ENCODE measurements at places on chromosomes 6 and 20.

- no peak for DNase-seq
Measured at GRCh38 chr6:142118925-142119324, 13.8 kb upstream of the GJE1 start.

DNA sequence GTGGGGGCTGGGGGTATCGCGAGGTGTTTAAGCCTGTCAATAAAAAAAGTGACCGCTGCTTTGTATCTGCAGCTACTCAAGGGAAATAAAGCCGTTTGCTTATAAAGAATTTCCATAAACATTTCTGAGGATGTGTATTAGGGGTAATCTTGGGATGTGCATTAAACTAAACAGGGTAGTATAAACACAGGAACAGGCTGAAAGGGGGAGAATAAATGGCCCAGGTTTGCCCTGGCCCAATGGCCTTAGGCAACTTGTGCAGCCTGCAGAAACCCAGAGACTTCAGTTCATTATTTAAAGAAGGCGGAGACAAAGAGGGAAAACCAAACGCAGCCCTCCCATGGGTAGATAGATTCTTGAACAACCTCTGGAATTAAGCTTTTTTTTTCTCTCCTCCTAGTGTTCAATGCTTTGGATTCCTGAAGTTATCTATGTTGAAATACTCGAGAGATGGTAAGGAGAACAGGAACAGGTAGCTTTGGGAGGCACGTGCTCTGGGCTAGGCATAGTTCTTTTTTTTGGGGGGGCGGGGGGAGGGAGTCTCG lies 35.6 kb upstream of the SALL4 start:
- DNase-seq = no peak

- no peak for DNase-seq
Measured at GRCh38 chr6:31572041-31572911, at the start of gene LTA. Gene LTA (plus strand): TSS chr6:31572289. CDS start chr6:31572743, 454 bp downstream.

- no peak for DNase-seq
Measured at GRCh38 chr6:1015825-1016224, 296.1 kb upstream of the FOXQ1 start.

DNA sequence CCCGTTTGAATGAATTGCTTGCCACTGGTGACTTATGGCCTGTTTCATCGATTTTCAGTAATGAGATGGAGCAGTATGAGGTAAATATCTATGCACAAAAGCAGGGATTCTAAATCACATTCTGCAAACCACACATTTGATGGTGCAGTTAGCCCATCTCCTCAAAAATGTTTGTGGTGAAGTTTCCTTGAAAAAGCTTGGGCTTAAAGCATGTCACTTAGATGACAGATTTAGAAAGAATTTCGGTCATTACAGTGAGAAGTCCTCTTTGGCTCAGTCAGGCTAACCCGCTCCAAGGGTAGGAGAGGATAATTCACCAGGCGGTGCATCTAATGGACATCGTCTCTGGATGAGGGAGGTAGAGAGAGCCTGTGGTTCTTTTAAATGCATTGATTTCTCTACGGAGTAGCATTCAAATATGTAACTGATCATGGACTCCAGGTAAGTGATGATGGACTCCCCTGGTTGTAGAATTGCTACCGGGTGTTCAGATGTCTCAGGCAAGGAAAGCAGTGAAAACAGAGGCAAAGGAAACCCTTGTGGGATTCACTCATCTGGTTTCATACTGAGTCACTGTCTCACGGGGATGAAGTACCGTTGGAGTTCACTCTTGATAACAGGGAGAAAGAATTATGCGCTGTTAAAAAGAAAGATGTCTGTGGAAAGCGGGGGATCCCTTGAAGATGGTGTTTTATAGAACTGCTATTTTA lies 65.3 kb downstream of the AIG1 start:
- DNase-seq = no peak

DNA sequence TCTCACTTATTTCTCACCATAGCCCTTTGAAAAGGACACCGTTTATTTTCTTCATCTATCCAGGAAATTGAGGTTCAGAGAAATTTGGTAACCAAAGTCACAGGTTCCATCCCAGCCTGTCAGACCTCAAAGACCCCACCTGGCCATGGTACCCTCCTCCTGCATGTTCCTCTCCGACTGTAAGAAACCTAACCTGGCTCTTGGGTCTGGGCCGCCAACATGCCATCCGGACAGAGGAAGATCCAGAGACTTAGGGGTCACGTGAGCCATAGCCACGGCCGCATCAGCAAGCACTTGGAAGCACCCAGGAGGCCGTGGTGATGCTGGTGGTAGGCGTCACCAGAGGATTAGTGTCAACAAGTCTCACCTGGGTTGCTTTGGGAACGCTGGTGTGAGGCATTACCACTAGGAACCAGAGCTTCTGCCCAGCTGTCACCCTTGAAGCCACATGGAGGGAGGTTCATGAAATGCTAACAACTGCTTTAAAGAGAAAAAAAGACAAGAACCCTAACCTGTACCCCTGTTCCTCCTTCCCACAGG lies 177.1 kb downstream of the EYA2 start:
- DNase-seq = no peak

DNA sequence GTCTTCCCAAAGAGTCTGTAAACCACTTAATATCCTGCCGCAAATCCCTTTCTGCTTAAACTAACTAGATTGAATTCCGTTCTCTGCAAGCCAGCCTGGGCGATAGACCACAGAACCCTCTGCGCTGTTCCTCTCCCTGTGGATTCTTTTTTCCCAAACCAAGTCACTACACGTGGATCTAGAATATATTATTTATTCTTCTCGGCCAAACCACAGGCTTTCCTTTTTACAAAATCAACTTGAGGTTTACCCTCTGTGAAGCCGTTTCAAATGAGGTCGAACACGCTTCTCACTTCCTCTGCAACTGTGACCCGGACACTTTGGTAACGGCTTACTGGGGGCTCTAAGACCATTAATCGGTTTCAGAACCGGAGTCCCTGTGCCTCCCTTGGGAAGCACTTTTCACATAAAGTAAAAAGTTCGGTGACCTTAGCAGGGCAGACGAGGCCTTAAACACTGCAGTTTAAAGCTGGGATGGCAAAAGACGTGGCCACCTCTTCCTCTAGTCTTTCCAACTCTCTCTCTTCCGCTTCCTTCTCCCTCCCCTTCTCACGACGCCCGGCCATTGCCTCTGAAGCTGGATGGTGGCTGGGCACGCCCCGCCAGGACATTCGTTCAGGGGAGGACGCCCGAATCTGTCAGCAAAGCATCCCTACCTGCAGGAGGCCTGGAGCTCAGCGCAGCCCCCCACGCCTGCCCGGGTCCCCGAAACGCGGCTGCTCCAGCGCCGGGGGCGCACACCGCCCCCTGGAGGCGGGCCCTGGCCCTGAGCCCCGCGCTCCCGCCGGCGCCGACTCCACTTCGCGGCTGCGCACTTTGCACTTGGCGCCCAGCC lies 55.0 kb upstream of the FOXC1 start:
- peak; percentile 88 for DNase-seq

GRCh38 chr6:6320901-6321300 lies 439 bp upstream of the F13A1 start:
- DNase-seq = no peak

DNA sequence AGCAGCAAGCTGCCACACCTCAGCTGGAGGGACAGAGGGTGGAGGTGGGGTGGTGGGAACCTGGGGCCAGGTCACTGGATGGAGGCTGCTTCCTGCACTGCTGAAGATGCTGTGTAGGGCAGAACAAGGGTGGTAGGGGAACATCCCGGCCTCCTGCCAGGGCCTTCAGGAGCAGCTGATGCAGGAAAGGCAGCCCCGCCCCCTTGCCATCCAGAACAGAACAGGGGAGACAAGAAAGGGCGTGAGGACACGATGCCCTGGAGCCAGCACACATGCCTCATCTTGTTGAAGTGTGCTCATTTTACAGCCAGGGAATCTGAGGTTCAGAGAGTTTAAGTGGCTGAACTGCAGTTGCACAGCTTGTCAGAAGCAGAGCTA lies 43.1 kb upstream of the PHACTR3 start:
- peak; percentile 42 for DNase-seq

DNA sequence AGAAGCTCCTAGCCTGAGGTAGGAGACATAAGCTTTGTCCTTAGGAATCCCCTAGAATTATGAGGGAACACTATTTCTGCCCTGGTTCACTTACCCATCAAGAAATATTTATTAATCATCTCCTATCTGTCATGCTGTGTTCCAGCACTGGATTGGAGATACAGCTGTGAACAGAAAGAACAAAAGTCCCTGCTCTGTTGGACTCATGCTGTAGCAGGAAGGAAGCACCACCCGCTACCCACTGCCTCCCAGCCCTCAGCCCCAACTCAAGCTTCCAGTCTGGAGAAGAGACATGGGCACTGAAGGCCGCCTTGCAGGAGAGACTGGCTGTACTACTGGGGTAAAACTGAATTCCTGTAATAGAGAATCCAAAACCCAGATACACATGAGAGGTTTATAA lies 78.0 kb downstream of the MDGA1 start:
- DNase-seq = no peak

GRCh38 chr6:79225717-79226599 lies 8.5 kb downstream of the HMGN3 start:
- no peak for DNase-seq

GRCh38 chr6:68633972-68634725 lies 933 bp upstream of the ADGRB3 start:
- DNase-seq = peak; percentile 60

GRCh38 chr20:37202267-37202943 lies 23.1 kb upstream of the MROH8 start:
- no peak for DNase-seq

DNA sequence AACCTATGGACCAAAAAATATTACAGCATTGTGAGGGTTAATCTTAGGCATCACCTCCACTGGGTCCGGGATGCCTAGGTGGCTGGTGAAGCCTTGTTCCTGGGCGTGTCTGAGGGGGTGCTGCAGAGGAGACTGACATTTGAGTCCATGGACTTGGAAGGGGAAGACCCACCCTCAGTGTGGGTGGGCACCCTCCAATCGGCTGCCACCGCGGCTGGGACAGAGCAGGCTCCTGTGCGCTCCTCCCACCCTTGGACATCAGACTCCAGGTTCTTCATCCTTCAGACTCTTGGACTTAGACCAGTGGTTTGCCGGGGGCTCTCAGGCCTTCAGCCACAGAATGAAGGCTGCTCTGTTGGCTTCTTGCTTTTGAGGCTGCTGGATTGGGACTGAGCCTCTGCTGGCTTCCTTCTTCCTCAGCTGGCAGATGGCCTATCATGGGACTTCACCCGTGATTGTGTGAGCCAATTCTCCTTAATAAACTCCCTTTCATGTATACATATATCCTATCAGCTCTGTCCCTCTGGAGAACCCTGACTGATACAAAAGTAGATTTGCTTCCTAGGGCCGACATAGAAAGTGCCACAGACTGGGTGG lies 113.1 kb downstream of the TTLL2 start:
- no peak for DNase-seq

- no peak for DNase-seq
Measured at GRCh38 chr6:163460307-163460782, 45.8 kb downstream of the QKI start.

- no peak for DNase-seq
Measured at GRCh38 chr6:61809004-61809595, 476.9 kb downstream of the KHDRBS2 start.

DNA sequence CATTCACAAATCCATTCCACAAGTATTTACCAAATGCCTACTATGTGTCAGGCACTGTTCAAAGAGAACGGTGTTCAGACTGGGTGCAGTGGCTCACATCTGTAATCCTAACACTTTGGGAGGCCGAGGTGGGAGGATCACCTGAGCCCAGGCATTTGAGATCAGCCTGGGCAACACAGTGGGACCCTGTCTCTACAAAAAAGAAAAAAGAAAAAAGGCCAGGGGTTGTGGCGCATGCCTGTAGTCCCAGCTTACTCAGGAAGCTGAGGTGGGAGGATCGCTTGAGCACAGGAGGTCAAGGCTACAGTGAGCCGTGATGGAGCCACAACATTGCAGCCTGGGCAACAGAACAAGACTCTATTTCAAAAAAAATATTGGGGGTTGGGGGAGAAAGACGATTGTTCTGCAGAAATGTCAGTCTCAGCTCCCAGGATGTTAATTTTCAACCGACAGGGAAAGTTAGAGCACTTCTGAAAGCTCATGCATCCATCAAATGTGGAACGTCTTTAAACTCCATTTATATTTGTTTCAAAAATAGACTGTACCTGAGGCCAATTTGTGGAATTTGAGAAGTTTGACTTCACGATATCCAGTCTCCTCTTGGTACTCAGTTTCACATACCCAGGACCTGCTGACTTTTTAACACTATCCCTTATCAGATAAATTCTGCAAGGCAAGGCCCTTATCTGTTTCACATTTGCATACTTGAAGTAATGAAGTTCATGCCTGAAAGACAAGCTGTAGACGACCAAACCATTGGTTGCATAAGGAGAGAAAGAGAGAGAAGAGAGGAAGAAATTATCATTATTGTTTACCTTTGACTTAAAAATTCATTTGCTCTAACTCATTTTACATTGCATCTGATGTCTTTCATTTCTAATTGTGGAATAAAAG lies 14.8 kb upstream of the BTN3A2 start:
- no peak for DNase-seq

DNA sequence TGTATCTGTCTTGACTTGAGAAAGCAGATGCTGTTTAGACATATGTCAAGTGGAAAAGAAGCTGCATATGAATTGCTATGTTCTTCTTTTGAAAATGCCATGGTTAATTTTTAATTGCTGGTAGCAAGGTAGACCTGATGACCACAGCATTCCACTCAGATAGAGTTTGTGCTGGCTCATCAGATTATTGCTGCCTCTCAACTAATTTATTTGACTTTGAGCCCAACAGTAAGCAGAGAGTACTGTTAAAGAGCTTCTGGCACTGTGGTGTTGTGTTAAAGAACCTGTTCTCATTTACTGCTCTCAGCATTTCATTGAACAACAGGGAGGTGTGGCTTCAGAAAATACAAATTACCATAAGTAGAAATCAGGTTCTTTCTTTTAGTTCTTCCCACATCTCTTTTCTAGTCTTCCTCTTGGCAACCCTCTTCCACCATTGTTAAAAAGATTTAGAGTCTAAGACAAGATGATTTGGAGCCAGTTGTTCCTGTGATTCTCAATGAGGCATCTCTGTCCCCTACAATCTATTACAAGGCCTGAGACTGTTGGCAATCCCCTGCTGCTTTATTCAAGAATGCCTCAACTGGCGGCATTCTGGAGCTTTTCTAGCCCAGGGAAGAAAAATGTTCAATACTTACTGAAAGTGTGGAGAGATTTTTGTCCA lies 967.6 kb upstream of the GJE1 start:
- DNase-seq = no peak

GRCh38 chr6:106745197-106745770 lies 115.9 kb downstream of the QRSL1 start:
- DNase-seq = no peak

All from sciatic nerve (tissue), 2 donors.